ENCODE measurements at places on chromosomes 16 and 17.

DNA sequence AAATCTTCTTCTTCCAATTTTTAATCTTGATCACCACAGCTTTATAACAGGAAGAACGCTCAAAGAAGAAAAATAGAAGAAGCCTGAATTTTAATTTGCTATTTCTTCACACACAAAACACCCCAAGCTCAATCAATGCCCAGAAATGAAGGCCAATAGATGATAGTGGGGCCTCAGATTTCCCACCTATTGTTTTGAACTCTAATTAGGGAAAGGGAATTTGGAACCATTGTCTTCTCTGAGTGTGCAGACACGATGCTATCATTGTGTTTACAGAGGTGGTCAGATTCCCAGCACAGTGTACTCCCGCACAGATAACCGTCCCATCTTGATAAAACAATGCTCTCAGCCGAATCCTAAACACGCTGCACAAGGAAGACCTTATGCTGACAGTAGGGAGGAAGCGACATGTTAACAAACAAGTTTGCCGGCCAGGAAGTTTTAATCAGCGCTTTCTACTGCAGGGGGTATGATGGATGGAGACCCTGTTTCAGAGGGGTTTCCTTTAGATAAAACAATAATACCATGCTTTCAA, 684.7 kb downstream of the MAF start:
- DNase-seq = no peak

GRCh38 chr17:39229274-39229913, 3.6 kb upstream of the STAC2 start:
- DNase-seq = peak; percentile 83

DNA sequence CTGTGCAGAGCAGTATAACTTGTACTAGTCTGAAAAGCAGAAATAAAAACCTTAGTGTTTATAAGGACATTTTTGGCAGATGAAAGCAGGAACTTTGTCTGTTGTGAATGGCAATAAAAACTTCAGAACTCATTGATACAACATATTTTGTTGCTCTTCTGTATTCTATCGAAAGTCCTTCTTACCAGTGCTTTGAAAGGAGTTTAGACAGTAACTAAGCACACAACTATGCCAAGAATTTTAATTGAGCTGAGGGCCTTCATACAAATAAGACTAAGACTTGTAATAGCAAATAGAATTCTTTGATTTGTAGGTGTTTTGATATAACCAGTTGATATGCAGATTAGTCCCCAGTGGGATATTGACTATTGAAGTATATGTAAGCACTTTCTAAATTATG, 308.4 kb downstream of the ZFHX3 start:
- peak; percentile 49 for DNase-seq

- no peak for DNase-seq
Observed at GRCh38 chr16:4471869-4472268, 2.6 kb downstream of the NMRAL1 start.

- DNase-seq = no peak
Observed at GRCh38 chr16:80862160-80862705, 57.8 kb upstream of the CDYL2 start.

Measured in cardiac fibroblast (primary cell).